ENCODE measurements at places on chromosomes 3 and 15. TPM values are rescaled to one million over a fixed set of nuclear protein-coding genes. Genes with fewer than 3 reads are reported as not detected.

The ZPLD1 gene
- not detected for total RNA-seq

The PLA2G4B gene
- total RNA-seq, result 4.0 TPM

The DISP2 gene
- 1.2 TPM for total RNA-seq

The STAB1 gene
- total RNA-seq, result 340 TPM

The TMEM41A gene
- 16.8 TPM for total RNA-seq

The SLCO2A1 gene
- 1.4 TPM for total RNA-seq

The TJP1 gene
- total RNA-seq, result 128 TPM
